ENCODE measurements at places on chromosomes 4 and X.

GRCh38 chrX:3549411-3549911, 164.0 kb downstream of the PRKX start:
- DNase-seq = no peak

DNA sequence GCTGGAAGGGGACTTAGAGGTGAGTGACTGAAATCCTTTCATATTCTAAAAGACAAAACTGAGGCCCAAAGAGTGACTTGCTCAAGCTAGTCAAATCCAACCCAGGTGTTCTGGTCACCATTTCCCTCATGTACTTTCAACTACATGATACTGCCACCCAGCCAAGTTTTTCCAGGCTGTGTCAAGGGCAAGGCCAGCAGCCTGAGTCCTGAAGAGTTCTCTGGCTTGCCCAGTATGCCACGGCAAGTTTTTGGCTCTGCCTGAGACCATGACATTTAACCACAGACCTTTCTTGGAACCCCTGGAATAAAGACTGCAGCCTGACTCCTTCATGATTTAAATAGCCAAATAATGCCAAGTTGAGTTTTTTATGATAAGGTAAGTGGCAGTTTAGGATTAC, 10.7 kb upstream of the TMEM164 start:
- DNase-seq = no peak

DNA sequence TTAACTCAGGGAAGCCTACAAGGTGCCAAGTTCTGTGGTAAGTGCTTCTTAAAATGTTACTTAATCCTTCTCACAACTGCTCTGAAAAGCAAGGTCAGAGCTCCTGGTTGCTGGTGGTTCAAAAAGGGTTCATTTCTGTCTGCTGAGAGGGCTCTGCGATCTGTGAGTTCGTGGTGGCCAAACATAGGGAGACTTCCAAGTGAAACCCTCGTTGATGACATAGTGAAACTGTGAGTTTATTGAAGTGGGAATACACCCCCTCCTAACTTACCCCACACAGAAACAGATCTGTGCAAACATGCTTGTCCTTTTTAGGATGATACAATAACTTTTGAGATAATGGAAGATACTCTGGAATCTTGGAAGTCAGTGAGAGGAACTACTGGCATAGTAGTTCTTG, 164.8 kb upstream of the PGRMC2 start:
- no peak for DNase-seq

DNA sequence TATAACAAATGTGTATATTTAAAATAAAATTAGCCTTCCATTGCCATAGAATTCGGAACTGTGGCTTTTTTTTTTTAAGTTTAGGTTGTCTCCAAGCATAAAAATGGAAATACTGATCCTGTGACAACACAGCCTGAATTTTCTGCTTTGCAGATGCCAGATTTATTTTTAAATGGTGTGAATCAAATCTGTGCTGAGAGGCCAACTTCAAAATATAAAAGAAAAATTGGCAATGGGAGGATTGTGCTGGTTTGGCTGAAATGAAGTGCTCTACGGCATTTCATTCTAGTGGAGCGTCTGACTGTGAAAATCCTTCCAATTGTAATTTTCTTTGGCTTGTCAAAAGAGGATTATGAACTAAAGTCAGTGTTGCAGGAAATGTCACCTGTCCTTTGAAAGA, 580.3 kb upstream of the ZFP42 start:
- no peak for DNase-seq

GRCh38 chrX:5702890-5703289, 525.8 kb downstream of the NLGN4X start:
- DNase-seq = no peak

DNA sequence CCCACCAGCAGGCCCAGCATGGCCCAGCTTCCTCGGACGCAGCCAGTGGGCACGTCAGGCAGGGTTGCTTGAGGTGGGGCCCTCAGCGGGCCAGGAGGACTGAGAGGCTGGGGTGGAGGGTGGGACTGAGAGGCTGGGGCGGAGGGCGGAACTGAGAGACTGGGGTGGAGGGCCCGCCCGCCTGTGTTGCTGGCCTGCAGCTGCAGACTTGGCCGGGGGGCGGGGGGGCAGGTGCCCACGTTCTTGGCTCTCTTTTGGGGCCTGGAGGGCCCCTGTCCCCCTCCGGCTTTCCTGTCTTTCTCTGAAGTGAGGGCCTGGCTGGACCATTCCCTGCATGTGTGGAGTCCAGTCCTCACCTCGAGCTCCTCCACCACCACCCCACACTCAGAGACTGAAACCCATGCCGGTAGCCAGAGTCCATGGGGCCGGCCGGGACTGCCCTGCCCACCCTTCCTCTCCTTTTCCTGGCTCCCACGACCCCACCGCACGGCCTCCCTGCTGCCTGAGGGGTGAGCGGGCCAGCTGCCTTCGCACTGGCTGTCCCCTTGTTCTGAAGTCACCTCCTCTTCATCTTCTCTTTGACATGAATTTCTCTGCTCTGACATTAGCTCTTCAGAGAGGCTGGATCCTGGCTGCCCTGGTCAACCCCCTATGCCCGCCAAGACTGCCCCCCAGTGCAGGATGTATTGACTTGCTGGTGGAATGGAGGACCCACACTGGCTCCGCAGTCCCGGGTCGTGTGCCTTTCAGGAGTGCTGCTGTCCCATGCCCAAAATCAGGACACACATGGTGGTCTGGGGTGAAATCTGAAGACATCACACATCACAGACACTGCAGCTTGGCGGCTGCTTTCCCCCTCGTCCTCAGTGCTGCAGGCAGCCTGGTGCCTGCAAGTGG, 10.1 kb upstream of the NKX1-1 start:
- DNase-seq = no peak

- DNase-seq = no peak
These were observed 19.6 kb downstream of the CLCN4 start for GRCh38 chrX:10176121-10177003.

- no peak for DNase-seq
These were observed 24.3 kb upstream of the GPRIN3 start for GRCh38 chr4:89331686-89332544.

- DNase-seq = no peak
These were observed 73.5 kb downstream of the RS1 start for GRCh38 chrX:18598413-18598812.

GRCh38 chr4:140254651-140255299, 100.8 kb upstream of the MAML3 start:
- no peak for DNase-seq

DNA sequence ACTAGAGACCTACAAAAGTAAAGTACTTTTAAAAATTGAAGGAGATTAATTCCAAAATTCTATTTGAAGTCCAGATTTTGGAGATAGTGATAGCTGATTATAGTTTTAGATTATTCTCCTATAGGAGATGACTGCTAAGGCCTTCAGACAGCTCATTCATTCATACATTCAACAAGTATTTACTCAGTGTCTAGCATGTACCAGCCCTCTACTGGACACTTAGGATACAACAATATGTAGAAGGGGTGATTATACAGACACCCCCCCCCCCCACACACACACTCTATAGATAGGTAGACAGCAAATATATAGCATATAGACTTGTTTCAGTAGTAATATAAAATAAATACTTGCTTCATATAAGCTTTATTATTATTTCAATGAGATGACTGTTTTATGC, 60.4 kb upstream of the TAF9B start:
- DNase-seq = peak; percentile 11

- DNase-seq = no peak
These were observed 189.5 kb upstream of the TAPT1 start for GRCh38 chr4:16415751-16416150.

DNA sequence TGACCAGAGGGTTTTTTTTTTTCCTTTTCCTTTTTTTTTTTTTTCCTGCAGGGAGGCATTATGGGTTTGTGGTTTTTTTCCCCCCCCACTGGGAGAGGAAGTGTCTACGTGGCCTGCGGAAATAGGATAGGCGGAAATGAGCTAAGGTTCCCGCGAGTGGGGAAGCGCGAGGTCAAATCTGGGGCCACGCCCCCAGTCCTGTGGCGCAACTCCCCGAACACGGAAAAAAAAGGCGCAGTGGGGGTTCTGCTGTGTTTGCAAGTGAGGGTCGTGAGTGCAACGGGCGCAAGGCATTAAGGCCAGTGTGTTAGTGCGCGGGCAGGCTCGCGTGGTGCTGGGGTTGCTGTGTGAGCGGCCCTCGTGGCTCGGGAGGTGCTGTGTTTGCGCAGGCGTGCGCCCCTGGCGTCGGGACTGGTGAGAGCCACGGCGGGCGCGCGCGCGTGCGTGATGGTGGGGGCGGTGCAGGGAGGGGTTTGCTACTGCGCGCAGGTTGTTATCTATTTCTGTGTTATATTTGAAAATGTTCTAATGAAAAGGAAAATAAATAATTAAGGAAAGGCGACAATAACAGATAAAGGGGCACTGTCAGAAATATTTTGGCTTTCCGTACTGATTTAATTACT, 685 bp upstream of the MORF4L2 start:
- peak; percentile 56 for DNase-seq

GRCh38 chr4:79272126-79272525, 53.7 kb downstream of the NAA11 start:
- DNase-seq = no peak

DNA sequence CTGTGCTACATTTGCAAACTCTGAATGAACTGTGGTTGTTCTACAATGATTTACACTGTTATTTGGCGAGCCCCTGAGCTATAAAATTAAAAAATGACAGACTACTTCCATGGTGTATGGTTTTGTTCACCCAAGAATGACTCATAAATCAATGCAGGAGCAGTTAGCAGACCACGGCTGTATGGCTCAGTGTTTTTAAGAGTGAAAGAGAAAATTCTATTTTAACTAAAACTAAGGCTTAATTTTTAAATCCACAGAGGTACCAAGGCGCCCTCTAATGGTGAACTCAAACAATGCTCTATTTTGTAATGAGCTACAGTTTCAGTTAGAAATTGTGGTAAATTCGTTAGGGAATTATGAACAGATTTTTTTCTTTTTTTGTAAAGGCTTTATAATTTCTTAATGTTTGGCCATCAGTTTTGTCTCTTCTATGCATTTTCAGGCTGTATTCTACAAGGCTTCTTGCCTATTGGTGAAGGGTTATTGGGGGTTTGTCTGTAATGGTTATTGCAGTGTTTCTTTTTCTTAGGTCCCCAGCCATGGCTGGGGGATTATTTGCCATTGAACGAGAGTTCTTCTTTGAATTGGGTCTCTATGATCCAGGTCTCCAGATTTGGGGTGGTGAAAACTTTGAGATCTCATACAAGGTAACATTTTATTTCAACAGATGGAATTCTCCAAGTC, 32.5 kb downstream of the HMGB2 start:
- DNase-seq = no peak

- DNase-seq = no peak
These were observed 58.1 kb downstream of the RAB40A start for GRCh38 chrX:103461156-103461555.

GRCh38 chr4:53518807-53519206, 72.5 kb downstream of the LNX1 start:
- no peak for DNase-seq

DNA sequence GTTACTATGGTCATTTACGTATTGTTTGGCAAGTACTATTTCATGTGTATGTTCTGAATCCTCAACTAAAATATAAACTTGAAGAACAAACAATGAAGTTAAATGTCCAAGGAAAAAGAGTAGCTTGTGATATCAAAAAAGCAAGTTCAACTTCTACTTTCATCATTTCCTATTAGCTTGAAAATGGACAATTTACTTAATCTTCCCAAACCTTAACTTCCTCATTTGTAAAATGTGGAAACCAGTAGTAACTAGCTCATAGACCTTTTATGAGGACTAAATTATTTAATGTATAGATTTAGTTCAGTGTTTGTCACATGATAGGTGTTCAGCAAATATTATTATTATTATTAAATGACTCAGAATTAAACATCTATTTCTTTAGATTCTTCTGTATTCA, 276.8 kb upstream of the TET2 start:
- no peak for DNase-seq

DNA sequence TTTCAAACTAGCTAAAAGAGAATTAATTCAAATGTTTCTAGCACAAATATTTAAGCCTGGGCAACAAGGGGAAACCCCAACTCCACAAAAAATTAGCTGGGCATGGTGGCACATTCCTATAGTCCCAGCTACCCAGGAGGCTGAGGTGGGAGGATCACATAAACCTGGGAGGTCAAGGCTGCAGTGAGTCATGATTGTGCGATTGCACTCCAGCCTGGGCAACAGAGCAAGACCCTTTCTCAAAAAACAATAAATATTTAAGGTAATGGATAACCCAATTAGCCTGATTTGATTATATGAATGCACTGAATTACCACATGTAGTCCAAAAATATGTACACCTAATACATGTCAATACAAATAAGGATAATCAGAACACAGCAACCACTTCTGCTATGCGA, 14.3 kb downstream of the RCHY1 start:
- no peak for DNase-seq

DNA sequence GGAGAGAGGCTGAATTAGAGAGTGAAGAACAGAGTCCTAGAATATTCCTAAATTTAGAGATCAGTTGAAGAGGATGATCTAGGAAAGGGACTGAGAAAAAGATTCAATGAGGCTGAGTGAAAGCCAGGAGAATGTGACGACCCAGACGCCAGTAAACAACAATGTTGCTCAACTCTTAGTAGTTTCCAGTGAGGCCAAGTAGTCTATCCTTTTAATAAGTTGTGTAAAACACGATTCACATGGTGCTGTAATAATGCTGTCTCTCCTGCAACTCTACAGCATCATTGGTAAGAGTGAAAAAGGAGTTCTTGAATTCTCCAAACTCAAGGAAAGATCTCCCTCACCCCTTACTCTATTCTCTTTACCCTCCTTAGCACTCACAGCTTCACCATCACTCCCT, 140.3 kb downstream of the CFAP299 start:
- no peak for DNase-seq

GRCh38 chrX:109619771-109620170, 5.2 kb downstream of the KCNE5 start:
- DNase-seq = no peak

- DNase-seq = no peak
These were observed 2.8 kb downstream of the PSMD10 start for GRCh38 chrX:108088511-108088910.

DNA sequence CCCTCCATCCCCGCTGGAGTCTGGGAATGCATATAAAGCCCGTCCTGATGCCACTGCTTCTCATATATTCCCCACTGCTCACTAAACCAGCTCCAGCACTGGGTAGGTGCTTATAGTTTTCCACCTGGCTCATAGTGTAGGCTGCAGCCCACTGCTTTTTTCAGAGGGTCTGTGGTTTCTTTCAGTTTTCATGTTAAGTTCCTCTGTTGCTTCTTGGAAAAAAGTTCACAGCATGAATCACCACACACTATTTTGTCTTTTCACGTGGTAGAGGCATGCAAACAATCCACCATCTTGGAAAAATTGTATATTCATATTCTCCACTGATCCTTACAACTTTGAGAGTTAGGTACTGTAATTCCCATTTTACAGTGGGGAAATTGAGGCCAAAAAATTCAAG, 39.4 kb downstream of the DCLK2 start:
- DNase-seq = no peak

DNA sequence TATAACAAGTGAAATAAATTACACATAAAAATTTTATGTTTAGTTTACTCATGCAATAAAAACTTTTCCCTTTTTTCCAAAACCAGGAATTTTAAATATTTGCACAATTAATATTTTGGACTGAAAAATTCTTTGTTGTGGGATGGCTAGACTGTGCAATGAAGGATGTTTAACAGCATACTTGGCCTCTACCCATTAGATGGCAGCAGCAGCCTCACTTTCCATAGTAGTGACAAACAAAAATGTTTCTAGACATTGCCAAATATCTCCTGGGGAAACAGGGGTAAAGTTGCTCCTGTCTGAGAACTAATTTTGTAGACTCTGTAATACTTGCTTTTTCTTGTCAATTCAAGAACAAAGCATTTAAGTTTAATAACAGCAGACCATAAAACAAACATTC, 49.8 kb downstream of the SCLT1 start:
- no peak for DNase-seq

- DNase-seq = no peak
These were observed 136.3 kb downstream of the ZNF330 start for GRCh38 chr4:141356963-141357335.

GRCh38 chr4:75907966-75908365, 5.7 kb upstream of the PPEF2 start:
- DNase-seq = no peak
